Placental pericyte (primary cell): ENCODE measurements at places on chromosomes 4 and X. TPM values are rescaled to one million over a fixed set of nuclear protein-coding genes. Genes with fewer than 3 reads are reported as not detected.

INTU gene
- 2.6 and 7.3 TPM in 2 replicates for total RNA-seq

LRIT3 gene
- total RNA-seq = under 0.01 TPM in 1 of 2 replicates, not detected in the other

ELOVL6 gene
- 17.5 and 18.2 TPM in 2 replicates for total RNA-seq

CHST7 gene
- total RNA-seq = 2.2 and 21.0 TPM in 2 replicates

CFAP99 gene
- total RNA-seq = under 0.01 TPM in 2 replicates

RASL11B gene
- 0.66 TPM in 1 of 2 replicates, not detected in the other for total RNA-seq

GYPE gene
- under 0.01 and 0.43 TPM in 2 replicates for total RNA-seq

TSPAN6 gene
- total RNA-seq = 23.4 and 25.8 TPM in 2 replicates
